ENCODE measurements at places on chromosomes 4 and X.

GRCh38 chr4:112296949-112297880 is at the start of gene ALPK1:
TSS of gene ALPK1 (plus strand) at chr4:112297369.
- no peak for DNase-seq

- no peak for DNase-seq
Observed at GRCh38 chr4:80452768-80453167, 117.2 kb downstream of the CFAP299 start.

DNA sequence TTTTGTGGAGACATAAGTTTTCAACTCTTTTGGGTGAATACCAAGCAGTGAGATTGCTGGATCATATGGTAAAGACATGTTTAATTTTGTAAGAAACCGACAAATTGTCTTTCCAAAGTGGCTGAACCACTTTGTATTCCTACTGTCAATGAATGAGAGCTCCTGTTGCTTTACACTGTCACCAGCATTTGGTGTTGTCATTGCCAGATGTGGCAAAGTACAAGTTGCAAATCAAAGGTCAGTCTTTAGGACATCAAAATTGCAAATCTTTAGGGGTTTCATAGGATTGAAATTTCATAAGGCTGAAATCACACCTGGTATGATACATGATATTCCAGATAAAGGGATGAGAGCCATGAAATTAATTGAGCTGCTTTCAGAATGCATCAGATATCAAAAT is 67.7 kb upstream of the ELOVL6 start:
- DNase-seq, result no peak

- DNase-seq, result no peak
Observed at GRCh38 chrX:53403535-53403934, 18.9 kb downstream of the SMC1A start.

- DNase-seq, result peak; percentile 40
Observed at GRCh38 chr4:40916880-40917279, 167.1 kb downstream of the NSUN7 start.

- DNase-seq, result no peak
Observed at GRCh38 chrX:31353095-31353494, 281.3 kb upstream of the FTHL17 start.

Measured in stimulated activated CD4-positive, alpha-beta T cell treated with anti-CD3 and anti-CD28 coated beads, Interleukin-1b, Interleukin-23, amount 100 ng/mL, for 4 hours (primary cell).